ENCODE measurements at places on chromosomes 6 and 20.

- no peak for DNase-seq
Measured at GRCh38 chr6:12245763-12246718, 44.1 kb upstream of the EDN1 start.

- DNase-seq: no peak
Measured at GRCh38 chr20:32348207-32348606, 9.9 kb upstream of the ASXL1 start.

DNA sequence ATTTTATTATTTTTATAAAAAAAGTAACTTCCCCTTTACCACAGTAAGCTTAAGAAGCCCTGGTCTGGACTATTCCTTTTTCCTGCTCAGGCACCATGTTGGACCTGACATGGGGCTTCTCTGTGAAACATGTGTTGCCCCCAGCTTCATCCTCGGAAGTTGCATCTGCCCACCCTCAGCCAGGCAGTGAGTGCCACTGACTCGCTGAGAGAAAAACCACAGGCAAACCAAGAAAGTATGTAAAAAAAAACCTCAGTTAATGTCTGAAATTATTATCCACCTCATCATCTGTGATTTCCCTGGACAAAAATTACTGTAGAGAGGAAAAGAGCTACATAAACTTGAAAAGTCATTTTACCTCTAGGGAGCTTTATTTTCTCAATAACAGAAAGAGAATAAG is 109.9 kb upstream of the MCHR2 start:
- DNase-seq: no peak

- DNase-seq: no peak
Measured at GRCh38 chr6:15218401-15218800, 27.5 kb upstream of the JARID2 start.

DNA sequence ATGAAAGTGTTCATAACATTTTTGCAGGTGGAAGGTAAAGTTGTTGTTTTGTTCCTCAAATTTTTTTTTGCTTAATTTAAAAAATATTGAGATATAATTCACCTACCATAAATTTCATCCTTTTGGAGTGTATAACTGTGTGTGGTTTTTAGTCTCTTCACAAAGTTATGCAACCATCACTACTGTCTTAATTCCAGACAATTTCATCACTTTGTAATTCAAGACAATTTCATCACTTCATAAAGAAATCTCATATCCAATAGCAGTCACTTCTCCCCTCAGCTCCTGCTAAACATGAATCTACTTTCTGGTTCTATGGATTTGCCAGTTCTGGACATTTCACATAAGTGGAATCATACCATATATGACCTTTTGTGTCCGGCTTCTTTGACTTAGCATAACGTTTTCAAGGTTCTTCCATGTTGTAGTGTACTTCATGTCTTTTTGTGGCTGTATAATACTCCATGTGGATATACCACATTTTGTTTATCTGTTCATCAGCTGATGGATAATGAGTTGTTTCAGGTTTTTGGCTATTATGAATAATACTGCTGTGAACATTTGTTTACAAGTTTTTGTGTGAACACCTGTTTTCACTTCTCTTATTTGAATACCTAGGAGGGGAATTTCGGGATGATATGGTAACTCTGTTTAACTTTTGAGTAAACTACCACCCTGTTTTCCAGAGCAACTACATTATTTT is 18.8 kb downstream of the ZFAND3 start:
- DNase-seq: no peak

GRCh38 chr6:19578481-19578880 is 258.7 kb upstream of the ID4 start:
- DNase-seq: no peak

DNA sequence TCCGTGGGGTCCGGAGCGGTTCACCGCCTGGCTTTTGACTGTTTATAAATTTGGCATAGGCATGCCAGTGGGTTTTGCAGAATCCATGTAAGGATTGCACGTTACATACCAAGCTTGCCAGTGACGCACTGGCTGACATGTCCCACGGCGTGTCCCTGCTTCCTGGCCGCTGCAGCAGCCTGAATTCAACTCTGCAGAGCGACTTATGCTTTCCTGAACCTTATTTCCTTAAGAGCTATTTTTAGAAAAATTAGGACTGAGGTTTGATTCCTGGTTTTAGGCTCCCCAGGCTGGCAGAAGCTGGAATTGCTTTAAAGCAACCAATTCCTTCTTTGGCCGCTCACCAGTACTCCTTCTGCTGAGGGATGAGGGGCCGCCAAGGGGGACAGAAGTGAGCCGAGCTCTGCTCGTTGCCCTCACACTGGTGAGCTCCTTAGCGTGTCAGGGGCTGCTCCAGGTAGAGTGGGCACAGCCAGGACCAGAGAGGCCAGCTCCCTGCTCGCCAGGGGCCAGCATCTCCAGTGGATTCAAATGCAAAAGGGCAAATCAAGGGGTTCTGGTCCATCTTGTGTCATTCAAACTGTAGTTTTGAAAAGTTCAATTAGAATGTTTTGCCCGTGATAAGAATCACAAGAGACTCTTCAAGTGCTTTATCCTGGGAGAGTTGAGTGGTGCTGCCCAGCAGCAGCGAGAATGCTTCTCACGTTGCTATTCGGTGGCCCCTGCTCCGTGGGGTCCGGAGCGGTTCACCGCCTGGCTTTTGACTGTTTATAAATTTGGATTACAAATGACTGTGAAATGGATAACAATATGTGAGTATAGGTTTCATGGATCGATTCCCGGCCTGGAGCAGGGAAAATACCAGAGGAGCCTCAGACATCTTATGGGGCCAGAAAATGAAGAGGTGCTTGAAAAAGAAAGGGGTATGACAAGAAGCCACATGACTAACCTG is 17.5 kb upstream of the IRF4 start:
- DNase-seq: no peak

- DNase-seq: no peak
Measured at GRCh38 chr20:17794400-17794799, 94.6 kb downstream of the BANF2 start.

- DNase-seq: no peak
Measured at GRCh38 chr6:151443454-151443853, 8.5 kb downstream of the RMND1 start.

DNA sequence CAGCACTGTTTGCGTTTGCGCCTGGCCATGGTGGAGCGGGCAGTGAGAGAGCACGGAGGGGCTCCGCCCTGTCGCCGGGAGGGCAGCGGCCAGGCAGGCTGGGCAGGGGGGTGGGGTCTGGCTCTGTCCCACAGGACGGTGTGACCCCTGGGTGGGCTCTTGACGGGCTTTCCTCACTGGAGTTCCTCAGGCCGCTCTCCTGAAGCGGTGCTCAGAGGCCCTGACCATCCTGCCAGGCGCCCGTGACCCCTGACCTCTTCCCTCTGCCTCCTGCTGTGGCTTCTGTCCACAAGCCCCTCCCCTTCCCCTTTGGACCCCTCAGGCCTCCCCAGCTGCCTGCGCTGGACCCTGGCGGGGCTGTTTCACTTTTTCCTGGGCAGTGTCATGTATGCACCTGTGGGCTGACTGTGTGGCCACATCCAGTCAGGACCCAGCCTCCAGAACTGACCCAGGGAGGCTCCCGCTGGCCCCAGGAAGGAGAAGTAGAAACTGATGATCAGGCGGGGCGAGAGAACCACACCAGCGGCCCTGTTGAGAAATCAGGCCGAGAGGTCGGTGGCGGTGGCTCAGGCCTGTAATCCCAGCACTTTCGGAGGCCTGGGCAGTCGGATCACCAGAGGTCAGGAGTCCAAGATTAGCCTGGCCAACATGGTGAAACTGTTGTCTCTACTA is 1.2 kb downstream of the OGFR start:
- no peak for DNase-seq

- no peak for DNase-seq
Measured at GRCh38 chr6:133198725-133199124, 42.4 kb upstream of the EYA4 start.

GRCh38 chr6:25499615-25500235 is 152.3 kb upstream of the SCGN start:
- no peak for DNase-seq

DNA sequence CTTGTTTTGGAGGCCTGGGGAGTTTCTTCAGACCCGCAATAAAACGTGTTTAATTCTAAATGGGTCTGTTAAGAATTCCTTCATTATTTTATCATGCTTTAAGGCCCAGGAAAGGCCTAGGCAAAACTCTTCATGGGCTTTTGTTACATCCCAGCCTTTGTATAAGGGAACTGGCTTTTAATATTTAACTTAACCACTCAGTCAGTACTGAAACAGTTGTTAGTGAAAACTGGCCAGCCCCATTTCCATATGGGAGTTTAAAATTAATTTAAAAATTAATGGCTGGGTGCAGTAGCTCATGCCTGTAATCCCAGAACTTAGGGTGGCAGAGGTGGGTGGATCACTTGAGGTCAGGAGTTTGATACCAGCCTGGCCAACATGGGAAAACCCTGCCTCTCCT is 213.2 kb upstream of the FKBP1C start:
- DNase-seq: no peak

- DNase-seq: no peak
Measured at GRCh38 chr6:7758456-7758855, 32.6 kb downstream of the BMP6 start.

- no peak for DNase-seq
Measured at GRCh38 chr20:35318502-35319157, 26.4 kb upstream of the FAM83C start.

- no peak for DNase-seq
Measured at GRCh38 chr20:51434580-51435247, 107.8 kb downstream of the NFATC2 start.

DNA sequence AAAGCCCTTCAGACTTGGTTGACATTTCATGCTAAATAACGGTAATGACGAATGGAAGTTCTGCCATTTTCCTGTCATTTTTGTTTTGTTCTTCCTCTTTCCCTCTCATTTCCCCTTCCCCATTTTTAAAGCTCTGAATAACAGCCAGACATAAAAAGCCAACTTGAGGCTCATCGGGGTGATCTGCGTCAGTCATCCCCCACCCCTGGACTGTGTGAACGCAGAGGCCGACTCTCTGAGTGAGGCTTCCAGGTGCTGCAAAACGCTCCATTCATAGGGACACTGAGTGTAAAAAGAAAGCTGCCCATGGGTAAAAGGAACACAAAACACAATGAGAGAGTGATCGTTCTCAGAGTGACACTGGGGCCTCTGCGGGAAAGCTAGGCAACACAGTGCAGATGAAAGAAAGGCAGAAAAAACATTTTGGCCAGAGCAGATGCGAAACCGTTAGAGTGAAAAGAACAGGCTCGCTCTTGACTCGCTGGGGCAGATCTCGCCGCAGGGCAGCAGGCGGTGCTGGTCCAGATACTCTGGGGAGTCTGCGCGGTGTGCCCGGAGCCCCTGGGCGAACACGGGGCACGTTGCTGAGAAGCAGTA is 684.8 kb downstream of the QKI start:
- DNase-seq: no peak

- DNase-seq: no peak
Measured at GRCh38 chr6:54108271-54108670, 3.0 kb upstream of the MLIP start.

- no peak for DNase-seq
Measured at GRCh38 chr6:111175109-111175508, 87.8 kb downstream of the SLC16A10 start.

GRCh38 chr20:24148372-24148771 is 159.8 kb upstream of the GGTLC1 start:
- DNase-seq: no peak

DNA sequence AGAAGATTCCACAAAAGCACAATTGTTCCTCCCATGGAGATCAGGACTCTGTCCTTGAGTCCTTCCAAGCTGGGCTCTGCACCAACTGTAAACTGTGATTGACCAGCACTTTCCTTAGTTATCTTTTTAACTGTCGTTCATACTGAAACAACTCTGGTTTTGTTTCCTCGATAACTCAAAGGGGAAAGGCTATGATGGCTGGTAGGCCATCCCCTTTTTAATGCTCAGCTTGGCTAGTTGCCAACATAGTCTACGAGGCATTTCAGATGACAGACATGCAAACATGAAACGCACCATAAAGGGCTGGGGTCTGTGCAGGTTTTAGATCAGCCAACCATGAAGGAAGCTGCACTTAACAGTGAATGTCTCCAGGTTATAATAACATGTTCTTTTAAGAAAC is 497.1 kb upstream of the ARID1B start:
- DNase-seq: no peak

DNA sequence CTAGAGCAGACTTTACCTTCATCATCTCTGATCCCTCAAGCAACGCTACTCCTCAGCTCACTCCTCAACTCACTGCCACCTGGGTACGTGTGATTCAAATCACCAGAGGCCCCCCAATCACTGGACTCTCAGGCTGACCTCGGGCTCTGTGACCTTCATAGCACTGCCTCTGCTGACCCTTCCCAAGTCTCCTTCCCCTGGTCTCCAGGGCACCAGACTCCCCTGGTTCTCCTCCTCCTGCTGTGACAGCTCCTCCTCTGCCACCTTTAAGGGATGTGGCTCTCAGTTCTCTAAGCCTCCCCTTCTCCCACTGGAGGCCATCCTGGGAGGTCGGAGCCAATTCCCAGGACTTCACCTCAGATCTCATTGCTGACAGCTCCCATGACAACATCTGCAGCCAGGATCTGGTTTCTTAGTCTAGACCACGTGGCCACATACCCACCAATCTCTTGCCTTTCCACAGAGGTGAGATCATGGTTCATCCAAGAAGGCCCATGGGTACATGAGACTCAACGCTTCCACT is 90.4 kb downstream of the NFATC2 start:
- no peak for DNase-seq

DNA sequence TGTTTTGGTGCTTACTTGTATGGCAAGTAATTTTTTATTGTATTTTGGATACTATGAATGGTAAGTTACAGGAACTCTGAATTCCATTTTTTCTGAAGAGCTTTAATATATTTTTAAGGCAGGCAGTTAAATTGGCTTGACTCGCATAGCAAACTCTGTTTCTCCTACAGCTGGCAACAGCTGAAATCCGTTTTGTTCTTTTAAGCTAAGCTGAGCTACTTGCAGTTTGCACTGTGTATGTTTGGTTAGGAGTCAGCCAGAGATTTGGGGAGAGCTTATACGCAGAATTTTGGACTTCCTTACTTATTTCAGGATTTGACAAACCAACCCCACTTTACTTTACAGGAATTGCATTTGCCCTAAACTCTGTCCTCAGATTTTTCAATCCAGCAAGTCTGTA is 179.1 kb downstream of the COL19A1 start:
- DNase-seq: no peak

DNA sequence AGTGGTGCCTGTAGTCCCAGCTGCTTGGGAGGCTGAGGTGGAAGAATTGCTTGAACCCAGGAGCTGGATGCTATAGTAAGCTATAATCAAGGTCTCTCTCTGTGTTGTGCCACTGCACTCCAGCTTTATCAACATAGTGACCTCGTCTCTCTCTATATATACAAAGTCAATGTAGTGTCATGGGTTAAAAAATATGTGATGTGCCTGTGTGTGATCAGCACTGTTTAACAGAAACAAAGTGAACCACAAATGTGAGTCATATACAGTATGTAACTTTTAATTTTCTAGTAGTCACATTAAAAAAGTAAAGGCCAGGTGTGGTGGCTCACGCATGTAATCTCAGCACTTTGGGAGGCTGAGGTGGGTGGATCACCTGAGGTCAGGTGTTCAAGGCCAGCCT is 85.3 kb upstream of the RNF24 start:
- DNase-seq: no peak

DNA sequence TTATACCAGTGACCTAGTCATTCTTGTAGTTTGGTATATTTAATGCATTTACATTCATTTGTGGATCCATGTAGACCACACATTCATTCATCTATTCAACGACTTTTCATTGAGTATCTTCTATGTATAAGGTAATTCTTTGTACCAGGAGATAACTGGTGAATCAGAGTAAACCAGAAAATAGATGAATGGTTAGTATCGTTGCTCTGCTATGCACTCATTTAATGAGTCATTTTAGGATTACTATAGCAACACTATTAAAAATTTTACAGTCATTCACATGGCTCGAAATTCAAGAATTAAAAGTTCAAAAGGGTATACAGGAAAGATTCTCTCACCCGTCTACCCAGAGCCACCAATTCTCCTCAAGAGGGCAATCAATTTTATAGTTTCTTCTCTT is 26.8 kb downstream of the DOK5 start:
- DNase-seq: no peak
